Right kidney (tissue), 9 donors: ENCODE measurements at places on chromosomes 13 and 19.

DNA sequence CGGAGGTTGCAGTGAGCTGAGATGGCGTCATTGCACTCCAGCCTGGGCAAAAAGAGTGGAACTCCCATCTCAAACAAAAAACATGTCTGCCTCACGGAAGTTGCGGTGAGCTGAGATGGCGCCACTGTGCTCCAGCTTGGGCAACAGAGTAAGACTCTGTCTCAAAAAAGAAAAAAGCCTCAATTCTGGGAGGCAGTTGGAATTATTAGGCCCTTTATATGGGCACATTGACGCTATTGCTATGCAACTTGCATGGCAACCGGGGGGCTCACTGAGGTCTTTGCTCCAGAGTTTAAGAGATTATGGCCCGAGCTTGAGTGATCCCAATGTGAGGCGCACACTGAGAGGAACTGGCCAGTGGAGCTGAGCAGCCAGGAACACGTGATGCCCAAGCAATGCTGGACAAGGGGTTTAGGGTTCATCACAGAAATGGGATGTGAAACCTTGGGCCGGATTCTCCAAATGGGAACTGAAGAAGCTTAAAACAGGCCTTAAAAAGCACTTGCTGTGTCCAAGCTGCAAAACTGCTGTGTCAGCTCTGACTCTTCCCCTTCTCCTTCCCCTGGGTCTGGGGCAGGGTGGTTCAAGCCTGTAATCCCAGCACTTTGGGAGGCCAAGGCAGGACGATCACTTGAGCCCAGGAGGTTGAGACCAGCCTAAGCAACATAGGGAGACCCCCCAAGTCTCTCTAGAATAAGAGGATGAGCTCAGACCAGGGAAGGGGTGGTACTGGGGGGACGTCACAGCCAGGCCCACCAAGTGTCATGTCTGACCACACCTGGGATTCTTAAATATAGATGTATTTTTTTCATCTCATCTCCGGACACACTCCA is 2.5 kb downstream of the FTL start:
- no peak for DNase-seq

DNA sequence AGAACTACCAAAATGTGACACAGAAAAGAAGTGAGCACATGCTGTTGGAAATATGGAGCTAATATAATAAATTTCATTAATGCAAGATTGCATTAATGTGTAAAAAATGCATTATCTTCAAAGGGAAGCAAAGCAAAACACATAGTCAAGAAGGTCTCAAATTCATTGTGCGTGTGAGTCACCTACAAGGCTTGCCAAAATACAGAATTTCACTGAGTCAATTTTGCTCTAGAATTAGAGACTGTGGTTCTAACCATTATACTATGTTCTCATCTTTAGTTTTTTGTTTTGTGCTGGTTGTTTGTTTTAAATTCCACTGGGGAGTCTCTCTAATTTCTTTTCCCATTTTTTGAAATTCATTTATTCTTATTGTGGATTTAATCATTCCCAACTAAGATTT is 149.8 kb upstream of the SLITRK1 start:
- DNase-seq: no peak

- no peak for DNase-seq
These were observed 44.8 kb upstream of the ALOX5AP start for GRCh38 chr13:30690282-30691188.

GRCh38 chr13:49214917-49215376 is 5.2 kb upstream of the MLNR start:
- no peak for DNase-seq

DNA sequence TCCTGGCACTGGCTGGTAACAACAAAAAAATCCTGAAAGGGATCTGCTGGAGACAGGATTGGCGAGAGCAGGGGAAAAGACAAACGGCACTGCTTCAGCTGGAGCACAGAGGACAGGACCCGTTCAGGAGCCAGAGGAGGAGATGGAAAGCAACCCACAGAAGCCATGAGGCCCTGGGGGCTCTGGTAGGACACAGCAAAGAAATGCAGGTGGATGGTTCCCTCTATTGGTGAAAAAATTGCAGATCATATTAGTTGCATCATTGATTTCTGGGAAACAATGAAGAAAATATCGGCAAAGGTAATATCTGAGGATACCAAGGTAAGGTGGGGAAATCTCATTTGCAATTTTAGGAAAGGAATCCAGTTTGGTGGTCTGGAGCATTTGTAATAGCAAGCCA is 25.7 kb upstream of the TPP2 start:
- no peak for DNase-seq

GRCh38 chr19:42475366-42475765 is 32.6 kb upstream of the CXCL17 start:
- DNase-seq: no peak

DNA sequence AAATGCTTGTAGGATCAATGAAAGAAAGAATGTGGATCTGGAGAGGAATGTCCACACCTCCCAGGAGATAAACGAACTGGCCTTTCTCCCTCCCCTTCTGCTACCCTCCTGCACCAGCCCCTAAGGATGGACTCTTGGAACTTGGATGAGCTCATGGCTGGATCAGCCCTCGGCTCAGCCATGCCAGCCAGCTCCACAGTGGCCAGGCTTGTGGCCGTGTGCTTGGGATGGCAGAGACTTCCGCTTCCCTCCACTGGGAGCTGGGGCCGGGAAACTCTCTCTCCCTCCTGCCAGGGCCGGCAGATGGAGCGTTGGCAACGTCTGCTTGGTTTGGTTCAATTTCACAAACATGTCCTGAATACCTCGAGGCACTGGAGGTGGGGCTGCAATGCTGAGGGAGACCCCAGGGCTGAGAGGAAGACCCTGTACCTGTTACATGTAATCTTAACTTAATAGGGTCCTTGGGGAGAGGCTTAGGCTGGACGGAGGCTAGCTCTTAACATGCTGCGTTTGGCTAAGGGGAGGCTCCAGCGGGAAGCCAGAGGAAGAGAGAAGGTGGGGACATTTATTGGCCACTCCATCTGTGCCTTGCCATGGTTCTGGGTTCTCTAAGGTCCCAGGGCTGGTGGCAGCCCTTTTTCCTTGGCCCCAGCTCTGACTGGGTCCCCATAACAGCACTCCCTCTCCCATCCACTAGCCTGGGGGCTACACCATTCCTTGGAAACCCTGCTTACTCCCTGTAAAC is 152.5 kb downstream of the IER2 start:
- DNase-seq: no peak

GRCh38 chr13:30038884-30039283 is 188.5 kb upstream of the UBL3 start:
- DNase-seq: no peak

DNA sequence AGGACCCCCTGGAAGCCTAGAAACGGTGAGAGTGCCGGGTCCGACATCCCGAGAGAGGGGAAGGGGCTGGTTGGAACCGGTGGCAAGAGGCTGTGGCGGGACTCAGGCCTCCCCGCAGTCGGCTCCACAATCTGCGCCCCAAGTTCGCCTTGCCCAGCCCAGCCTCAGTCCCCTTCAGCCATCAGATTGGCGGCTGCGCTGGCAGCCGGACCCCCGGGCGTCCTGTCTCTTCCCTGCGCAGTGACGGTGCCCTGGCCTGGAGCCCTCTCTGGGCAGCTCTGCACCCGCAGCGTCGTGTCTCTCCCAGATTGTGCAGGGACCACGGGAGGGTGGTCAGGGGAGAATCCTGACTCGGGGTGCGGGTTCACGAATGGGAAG is 315 bp downstream of the ZNF492 start:
- no peak for DNase-seq

GRCh38 chr13:100954430-100955305 is 280.1 kb upstream of the TMTC4 start:
- DNase-seq: no peak

- DNase-seq: no peak
These were observed 120.2 kb downstream of the DNAJC15 start for GRCh38 chr13:43143591-43143990.

DNA sequence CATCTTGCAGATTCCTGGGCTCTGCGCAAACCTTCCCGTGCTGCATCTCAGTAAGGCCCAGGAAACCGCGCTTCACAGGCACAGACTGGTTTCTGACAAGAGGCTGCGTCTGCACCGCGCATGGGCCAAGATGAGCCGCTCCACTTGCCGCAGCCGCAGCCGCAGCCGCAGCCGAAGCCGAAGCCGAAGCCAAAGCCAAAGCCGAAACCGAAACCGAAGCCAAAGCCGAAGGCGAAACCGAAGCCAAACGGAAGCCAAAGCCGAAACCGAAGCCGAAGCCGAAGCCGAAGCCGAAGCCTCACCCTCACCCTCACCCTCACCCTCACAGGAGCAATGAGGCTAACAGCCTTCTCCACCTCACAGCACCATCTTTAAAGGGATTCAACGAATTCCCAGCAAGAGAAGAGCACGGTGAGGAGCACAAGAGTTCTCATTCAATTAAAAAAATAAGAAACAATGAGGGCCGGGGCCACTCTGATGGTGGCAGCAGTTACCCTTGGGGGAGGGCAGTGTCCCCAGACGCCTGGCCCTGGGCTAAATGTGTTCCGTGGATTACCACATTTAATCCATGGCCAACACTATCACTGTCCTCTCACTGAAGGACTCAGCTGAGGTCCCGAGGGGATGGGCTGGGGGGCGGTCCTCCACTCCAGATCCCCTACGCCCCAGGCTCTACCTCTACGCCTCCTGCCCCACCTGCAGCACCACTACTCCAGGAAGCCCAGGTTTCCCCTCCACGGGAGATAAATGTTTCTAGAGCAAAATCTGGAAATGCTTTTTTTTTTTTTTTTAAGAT is 29.1 kb downstream of the ZNF787 start:
- no peak for DNase-seq

GRCh38 chr13:21461131-21461530 is 2.0 kb upstream of the ZDHHC20 start:
- DNase-seq: no peak

DNA sequence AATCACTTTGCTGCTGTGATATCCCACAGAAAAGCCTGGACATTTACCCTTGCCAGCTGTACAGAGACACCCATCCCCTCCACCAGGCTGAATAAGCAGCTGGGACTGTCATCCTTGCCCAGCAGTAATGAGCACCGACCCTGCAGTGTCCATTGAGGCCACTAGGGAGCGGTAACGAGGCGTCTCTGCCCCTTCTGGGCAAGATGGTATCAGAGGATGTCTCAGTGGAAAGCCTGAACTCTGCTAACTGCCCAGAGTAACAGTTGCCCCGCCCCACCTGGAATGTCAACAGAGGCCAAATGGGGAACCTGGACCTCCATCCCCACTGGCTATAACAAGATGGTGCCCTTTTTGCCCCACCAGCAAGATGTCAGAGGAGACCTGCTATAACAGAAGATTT is 22.8 kb upstream of the CEACAM20 start:
- no peak for DNase-seq

GRCh38 chr13:21688056-21688455 is 17.2 kb downstream of the FGF9 start:
- DNase-seq: no peak
